NCI-H2081 (cell line): ENCODE measurements at places on chromosomes 12 and 14.

GRCh38 chr14:105142651-105143450 lies 25.7 kb downstream of the JAG2 start:
- DNase-seq: no peak

- DNase-seq: no peak
Observed at GRCh38 chr12:25615119-25615518, 62.0 kb upstream of the LMNTD1 start.

DNA sequence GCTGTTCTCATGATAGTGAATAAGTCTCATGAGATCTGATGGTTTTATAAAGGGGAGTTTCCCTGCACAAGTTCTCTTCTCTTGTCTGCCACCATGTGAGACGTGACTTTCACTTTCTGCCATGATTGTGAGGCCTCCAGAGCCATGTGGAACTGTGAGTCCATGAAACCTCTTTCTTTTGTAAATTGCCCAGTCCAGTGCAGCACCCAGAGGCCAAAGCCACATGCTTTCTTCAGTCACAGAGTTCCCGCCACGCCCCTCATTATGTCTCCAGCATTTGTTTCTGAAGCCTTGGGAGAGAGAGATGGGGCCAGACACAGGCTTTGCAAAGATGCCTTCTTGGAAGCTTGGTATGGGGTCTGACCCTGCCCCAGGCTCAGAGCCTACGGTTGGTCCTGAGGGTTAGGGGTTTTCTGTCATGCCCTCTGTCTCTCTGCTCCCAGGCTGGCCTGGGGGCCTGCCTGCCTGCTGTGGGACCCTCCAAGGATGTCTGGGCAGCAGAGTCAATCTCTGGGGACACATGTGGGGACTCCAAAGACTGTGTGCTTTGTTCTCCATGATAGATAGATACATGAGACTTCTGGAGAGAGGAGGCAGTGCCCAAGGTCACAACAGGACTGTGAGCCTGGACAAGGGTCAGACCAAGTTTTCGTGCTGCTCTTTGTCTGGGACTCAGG lies 114.1 kb upstream of the PRMT8 start:
- DNase-seq: no peak

DNA sequence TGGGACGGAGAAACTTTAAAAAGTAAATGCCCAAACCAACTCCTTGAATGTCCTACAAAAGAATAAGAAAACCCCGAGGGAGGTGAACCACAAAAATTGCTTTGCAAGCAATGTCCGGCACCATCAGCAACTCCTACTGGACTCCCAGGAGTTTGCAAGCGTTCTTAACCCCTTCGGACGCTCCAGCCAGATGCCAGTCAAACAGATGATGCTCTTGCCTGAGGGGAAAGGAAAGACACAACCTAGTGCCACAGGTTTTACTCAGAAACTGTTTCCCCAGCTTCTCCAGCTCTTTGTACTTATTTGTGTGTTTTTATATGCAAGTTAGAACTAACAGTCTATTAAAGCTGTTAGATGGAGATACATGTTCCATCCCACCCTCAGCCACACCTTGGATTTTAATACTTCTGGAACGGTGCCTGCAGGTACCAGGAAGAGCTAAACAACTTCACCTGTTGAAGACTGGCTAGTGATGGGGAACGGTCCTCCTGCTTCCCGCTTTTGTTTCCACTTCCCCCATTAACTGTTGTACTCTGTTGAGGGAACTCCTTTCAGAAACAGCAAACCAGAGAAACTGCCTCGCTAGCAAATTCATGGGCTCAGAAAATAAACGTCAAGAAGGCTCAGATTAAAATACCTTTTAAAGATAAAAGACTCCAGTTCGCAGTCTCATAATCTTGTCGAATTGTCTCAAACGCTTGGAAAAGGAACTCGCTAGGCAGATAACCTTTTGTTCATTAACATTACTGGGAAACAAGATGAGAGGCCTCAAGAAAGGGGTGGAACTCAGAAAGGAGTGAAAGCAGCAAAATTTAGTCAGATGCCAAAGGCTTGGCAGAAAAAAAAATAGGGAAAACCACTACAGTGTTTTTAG lies 1.1 kb upstream of the FERMT2 start:
- DNase-seq: peak; percentile 44

GRCh38 chr12:124437617-124438436 lies 129.6 kb downstream of the NCOR2 start:
- no peak for DNase-seq

DNA sequence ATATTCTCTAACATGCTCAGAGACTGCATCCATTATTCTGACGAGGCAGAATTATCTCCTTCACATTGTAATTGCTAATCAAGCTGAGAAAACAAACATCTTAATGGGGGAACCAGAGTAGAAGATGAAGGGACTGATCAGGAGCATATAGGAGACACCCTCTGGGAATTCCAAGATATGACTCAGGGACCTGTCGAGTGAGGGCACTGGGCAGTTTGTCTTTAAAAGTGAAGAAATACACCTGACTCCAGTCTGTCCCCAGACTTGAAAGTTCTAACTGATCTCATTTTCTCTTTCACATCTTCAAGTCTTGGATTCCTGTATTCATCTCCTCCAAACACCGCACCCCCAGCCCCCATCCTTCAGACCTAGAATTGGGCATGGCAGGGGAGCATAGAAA lies 226.9 kb upstream of the PLXNC1 start:
- DNase-seq: no peak

GRCh38 chr12:50615145-50615906 lies 110.5 kb downstream of the DIP2B start:
- DNase-seq: no peak
